ENCODE measurements at places on chromosomes 6 and 20. TPM values are rescaled to one million over a fixed set of nuclear protein-coding genes. Genes with fewer than 3 reads are reported as not detected.
A peak's percentile ranks its signal among the peaks of the same experiment; 100 is the strongest.

- DNase-seq: no peak
Measured at GRCh38 chr6:16591396-16592222, 169.7 kb downstream of the ATXN1 start.

- DNase-seq: no peak
Measured at GRCh38 chr6:157831018-157831369, 7.9 kb downstream of the SNX9 start.

DNA sequence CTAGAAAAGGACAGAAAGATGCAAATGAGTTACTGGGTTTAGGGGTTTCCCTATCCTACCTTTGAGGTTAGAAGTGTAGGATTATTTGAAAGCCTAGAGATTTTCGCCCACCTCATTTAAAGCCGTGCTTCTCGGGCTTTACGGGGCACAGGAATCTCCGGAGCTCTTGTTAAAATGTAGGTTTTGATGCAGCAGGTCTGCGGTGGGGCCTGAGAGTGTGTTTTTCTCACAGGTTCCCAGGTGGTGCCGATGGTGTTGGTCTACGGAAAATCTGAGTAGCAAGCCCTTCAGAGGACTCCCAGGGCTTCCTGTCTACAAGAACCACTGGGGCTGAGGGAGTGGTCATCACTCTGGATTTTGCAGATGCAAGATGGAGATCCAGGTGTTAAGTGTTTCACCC is 47.5 kb downstream of the TRAM2 start:
- no peak for DNase-seq

Gene ELOVL2
- total RNA-seq: 0.13 TPM

- DNase-seq: no peak
Measured at GRCh38 chr6:109660526-109661320, 30.3 kb downstream of the AK9 start.

Gene CYB5R4
- 7.2 TPM for total RNA-seq

- DNase-seq: no peak
Measured at GRCh38 chr6:776528-776931, 83.6 kb upstream of the EXOC2 start.

GRCh38 chr20:14117768-14118167 is 122.5 kb downstream of the MACROD2 start:
- no peak for DNase-seq

Gene ACTL10
- total RNA-seq: 1.1 TPM

- no peak for DNase-seq
Measured at GRCh38 chr20:5592165-5592564, 158.0 kb upstream of the SHLD1 start.

GRCh38 chr20:540391-541201 is 3.0 kb downstream of the CSNK2A1 start:
- DNase-seq: no peak

GRCh38 chr20:32476684-32477593 is 108.2 kb downstream of the NOL4L start:
- DNase-seq: no peak

GRCh38 chr20:2865101-2865500 is 8.2 kb upstream of the PTPRA start:
- no peak for DNase-seq

Gene ADGRG6
- total RNA-seq: 68.6 TPM

- no peak for DNase-seq
Measured at GRCh38 chr20:53595018-53595378, 1.4 kb upstream of the ZNF217 start.

DNA sequence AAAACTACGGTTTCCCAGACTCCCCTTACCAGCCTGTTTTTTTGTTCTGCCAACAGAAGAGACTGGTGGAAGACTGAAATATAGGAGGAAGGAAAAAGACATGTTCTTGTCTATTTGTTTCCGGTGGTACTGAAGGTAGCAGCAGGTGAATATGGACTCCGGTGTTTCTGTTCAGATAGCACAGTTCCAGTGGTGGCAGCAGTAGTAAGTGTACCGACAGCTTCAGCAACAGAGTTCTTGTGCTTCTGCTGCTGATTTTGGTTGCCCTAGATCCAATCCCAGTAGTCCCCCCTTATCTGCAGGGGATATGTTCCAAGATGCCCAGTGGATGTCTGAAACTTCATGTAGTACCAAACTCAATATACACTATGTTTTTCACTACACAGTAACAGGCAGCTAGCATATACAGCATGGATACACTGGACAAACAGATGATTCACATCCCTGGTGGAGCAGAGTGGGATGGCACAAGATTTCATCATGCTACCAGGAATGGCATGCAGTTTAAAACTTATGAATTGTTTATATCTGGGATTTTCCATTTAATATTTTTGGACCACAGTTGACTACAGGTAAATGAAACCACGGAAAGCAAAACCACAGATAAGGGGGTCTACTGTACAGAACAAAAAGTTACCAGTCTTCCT is 301.8 kb downstream of the BTBD9 start:
- no peak for DNase-seq

GRCh38 chr6:36360241-36361054 is 23.8 kb upstream of the BNIP5 start:
- DNase-seq: peak; percentile 69

Gene MYO6
- 14.5 TPM for total RNA-seq

Gene ADGB
- total RNA-seq: not detected

Gene CENPW
- total RNA-seq: not detected

Gene SPATA25
- total RNA-seq: 3.3 TPM

GRCh38 chr6:79377888-79378348 is 143.4 kb upstream of the HMGN3 start:
- DNase-seq: no peak

- DNase-seq: no peak
Measured at GRCh38 chr6:29853245-29853644, 25.6 kb downstream of the HLA-G start.

DNA sequence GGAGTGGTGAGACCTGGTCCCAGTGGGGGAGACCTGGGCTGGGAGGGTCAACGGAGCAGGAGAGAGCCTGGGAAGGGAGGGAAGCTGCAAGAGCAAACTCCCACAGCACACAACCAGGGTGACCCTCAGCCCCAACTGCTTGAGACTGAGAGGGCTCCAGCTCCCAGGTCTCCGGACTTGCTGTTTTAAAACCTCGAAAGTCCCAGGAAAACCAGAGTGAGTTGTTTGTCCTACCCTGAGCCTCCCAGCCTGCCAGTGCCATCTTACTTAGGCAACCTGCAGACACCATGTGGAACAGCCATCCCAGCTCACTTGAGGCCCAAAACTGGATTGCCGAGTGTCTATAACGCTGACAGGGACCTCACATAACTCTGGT is 4.8 kb upstream of the NTSR1 start:
- no peak for DNase-seq

GRCh38 chr6:132446141-132446854 is 45.0 kb upstream of the MOXD1 start:
- DNase-seq: no peak

- DNase-seq: no peak
Measured at GRCh38 chr6:150204705-150205472, 62.0 kb downstream of the PPP1R14C start.

DNA sequence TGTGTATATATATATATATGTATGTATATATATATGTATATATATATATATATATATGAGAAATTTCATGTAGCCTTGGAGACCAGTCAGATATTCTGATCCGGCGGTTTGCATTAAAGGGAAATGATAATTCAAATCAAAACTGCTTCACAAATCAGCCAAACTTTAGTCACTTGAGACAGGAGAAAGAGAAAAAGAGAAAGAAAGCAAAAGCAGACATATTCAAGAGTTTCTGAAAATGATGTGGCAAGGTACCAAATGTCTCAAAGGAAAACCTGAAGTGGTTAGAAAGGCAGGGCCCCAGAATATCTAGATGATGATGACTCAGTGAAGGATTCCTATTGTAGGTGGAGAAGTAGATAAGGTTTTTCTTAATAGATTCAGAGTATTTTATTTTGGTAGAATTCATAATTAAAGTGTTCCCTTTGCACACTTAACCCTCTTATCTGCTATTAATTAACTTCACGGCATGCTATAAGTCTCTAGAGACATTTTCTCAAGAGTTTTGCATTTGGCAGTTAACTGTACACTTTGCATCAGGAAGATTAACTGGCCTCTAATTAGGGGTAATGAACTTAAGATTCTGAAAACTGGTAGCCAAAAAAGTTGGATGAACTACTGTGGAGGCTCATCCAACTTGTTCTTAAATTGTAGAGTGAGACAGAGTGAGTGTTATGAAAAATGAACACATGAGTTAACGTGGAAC is 50.1 kb upstream of the ASF1A start:
- DNase-seq: no peak

- DNase-seq: no peak
Measured at GRCh38 chr6:22361576-22361975, 64.7 kb upstream of the PRL start.

Gene FAM162B
- total RNA-seq: 44.0 TPM

Gene ERVFRD-1
- not detected for total RNA-seq

Gene NMBR
- not detected for total RNA-seq

Gene C6orf58
- not detected for total RNA-seq

DNA sequence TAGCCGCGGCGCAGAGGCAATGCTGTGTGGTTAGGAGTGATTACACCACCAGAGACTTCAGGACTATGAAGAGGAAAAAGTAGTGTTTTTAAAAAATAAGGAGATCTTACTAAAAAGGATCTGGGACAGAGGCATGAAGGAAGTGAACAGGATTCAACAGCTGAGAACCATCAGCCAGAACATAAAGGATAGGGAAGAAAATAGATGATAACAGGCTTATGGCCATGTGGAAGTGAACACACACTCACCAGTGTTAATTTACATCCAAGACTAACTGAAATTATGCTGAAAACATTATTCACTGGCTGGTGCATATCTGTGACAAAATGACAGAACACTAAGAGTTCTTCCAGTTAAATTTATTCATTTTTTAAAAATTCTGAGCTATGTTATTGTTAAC is 47.5 kb upstream of the BCLAF1 start:
- DNase-seq: no peak

Gene UST
- total RNA-seq: 19.8 TPM

Gene SMAP1
- 16.6 TPM for total RNA-seq

Gene PPP1R14C
- total RNA-seq: 1.1 TPM

DNA sequence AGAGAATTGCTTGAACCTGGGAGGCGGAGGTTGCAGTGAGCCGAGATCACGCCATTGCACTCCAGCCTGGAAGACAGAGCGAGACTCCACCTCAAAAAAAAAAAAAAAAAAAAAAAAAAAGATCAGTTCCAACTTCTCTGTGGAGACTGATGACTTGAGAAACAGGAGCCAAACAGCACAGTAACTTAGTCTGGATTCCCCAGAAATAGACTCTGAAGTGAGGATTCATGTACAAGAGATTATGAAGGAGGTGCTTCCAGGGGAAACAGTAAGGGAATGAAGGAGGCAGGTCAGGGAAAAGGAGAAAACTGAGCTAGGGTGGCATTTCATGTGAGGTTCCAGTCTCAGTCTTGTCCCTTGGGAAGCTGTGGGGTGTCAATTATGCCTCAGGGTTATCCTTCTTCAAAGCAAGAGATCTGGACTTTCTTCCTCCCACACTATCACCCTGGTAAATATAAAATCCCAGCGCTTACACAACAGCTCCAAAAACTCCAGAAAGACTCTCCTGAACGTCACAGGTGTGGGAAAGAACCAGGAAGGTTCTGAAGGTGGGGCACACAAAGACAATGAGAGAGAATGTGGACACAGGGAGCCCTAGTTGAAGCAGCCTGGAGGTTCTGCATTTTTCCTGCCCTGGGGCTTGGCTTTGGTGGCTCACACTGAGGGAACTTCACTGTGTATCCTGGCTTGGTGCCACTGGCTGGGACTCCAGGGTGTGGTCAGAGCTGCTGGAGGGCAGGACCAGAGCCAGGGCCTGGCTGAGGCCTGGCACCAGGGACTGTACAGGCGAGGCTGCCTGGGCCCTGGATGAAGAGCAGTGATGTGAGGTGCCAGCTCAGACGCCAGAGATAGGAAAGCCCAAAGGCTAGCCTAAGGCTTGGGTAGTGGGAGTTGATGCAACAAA is 46.8 kb downstream of the PCNA start:
- peak; percentile 70 for DNase-seq

GRCh38 chr6:167968091-167968490 is 29.4 kb upstream of the KIF25 start:
- no peak for DNase-seq

DNA sequence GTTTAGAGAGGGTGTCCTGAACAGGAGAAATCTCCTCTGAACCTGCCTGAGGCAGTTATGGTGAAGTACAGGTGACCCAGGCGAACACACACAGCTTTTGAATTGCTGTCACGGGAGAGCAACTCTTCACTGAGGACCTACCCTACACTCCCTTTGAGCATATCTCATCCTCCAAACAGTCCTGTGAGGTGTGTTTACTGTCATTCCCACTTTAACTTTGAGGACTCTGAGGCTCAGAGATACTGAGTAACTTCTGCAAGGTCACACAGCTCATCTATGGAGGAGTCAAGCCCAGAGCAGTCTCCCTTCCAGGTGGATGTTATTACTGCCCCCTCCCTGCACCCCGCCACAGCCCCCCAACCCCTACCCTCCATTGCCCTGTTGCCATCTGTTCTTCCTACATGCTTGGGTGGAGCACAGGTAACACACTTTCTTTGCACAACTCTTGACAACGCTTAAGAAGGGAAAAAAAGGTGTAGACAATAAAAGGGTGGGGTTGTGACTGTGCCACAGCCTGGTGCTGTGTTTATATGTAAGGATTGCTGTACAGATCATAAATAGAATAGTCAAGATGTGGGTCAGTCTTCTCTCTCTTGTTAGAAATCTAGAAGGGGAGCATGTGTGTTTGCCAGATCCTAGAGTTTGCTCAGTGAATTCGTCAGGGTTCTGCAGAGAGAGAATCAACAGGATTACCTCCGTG is 4.3 kb upstream of the TRAF3IP2 start:
- no peak for DNase-seq

Gene PTPRK
- total RNA-seq: 32.6 TPM

DNA sequence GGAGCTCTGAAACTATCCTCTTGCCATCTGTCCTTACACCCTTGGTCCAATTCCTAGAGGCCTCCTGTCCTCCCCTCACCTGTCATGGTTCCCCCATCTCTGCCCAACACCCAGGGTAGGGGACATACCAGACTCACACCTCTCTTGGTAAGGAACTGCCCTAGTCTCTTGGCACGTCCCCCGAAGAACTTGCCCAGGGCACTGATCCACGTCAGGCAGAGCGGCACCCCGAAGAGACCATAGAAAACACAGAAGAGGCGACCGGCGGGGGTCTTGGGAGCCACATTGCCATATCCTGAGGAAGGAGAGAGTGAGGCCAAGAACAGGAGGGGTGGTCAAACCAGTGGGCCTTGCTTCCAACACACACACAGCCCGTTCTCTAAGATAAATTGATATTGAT is 34.8 kb downstream of the KCNK5 start:
- no peak for DNase-seq

Gene HLA-DOA
- total RNA-seq: 1.0 TPM

GRCh38 chr6:65988006-65988405 is 281.0 kb upstream of the EYS start:
- DNase-seq: no peak

DNA sequence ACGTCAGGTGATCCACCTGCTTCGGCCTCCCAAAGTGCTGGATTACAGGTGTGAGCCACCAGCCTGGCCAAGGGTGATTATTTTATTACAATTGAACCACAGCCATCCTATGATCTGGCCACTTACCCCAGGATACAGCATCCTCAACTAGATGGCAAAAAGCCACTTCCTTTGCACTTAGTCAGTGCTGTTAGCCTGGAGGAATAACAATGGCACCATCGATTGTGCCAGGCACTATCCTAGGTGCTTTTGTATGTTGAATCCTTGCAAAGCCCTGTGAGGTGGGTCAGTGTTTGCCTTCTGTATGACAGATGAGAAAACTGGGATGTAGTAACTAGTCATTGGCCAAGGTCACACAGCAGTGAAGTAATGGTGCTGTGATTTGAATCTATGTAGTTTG is 11.2 kb upstream of the TTPAL start:
- DNase-seq: no peak

All from omental fat pad (tissue), 4 donors.